Stimulated activated CD8-positive, alpha-beta memory T cell treated with anti-CD3 and anti-CD28 coated beads, Interleukin-7, amount 100 ng/mL, for 1 hour (primary cell): ENCODE measurements at places on chromosomes 4 and X.

DNA sequence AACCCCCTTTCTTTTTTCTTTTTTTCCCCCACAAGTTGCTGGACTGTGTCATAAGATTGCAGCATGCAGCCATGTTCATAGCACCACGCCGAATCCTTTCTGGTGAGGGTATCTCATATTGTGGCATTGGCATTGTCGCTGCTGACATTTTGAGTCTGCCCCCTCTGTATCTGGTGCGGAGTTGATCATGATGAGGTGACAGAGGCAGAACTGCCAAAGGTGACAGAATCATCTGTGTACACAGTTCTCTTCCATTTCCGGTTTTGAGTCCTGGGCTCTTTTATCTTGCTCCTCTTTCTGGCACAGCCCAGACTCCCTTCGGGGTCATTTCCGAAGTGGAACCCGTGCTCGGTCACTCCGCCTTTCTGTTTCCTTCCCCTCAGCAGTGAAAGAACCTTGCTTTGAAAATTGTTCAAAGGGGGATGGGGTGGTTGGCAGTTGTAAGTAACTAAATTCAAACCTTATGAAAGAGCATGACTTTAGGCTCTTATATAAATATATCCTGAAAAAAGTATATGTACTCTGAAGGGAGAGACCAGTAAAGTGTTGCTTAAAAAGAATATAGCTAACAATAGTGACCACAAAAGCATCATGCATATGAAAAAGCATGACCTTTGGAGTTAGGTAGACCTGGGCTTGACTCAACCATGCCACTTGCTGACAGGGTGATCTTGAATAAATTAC, 55.0 kb upstream of the BMP2K start:
- no peak for DNase-seq

GRCh38 chrX:11886745-11887144, 128.7 kb downstream of the MSL3 start:
- DNase-seq: no peak

DNA sequence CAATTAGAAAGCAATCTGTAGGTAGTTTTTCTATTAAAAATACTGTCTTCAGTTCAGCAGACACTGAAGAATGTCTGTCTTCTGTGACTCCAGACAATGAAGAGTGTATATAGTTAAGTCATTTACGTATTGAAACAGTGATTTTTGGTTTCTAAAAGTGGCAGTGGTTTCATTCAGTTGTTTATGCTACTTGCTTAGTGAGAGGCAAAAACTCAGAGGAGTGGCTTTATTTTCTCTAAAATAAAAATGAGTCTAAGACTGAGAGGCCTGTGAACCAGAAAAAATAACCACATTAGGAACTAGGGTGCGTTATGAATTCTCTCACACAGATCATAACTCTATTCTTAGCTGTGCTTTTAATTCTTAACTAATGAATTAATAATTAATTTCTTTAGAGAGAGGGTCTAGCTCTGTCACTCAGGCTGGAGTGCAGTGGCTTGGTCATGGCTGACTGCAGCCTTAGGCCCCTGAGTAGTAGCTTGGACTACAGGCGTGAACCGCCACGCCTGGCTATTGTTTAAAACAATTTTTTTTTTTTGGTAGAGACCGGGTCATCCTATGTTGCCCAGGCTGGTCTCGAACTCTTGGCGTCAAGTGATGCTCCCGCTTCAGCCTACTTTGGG, 31.4 kb downstream of the FREM3 start:
- no peak for DNase-seq

DNA sequence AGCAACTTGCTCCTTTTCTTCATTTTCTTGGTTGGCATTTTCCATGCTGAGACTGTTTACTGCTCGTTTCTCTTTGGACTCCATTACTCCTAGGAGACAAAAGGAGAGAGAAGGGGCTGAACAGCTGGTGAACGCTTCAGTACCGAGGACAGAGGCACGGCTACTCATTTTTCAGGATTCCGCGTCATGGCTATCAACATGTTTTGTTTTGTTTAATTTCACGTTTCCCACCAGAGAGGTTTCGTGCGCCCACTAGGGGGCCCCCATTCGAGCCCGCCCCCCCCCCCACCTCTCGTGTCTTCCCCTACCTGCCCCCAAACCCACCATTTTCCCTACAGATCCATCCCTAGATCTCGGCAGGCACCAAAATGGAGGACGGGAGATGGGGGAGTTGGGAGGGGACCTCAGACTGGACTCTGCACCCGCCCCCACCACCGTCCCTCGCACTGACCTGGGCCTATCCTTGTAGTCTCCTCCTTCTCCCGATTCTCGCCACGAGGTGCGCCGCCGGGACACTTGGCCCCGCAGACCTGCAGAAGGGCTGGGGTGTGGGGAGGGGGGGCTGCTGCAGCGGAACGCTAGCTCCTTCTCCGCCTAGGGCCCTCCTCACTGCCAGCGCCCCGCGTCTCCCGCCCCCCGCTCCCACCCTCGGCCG, 653 bp downstream of the BEX1 start:
- no peak for DNase-seq

DNA sequence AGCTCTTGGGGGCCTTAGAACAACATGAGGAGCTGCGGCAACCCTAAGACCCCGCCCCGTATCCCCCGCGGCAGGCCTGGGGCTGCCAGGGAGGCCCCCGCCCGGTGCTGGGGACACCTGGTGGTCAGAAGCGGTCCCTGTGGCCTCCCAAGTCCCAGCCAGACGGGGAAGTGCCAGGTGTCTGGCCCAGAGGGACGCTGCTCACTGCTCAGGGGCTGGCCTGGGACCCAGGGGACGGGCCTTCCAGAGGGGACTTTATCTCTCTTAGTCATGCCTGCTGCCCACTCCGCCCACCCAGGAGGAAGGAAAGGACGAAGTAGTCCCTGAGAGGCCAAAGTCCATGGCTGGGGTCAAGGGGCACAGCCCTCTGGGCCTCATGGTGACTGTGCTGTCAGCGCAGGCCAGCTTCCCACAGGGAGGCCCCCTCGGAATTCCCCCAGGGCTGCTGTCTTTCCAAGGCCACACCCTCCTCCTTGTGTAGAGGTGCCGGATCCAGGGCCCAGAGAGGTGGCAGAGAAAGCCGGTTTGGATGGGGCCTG, 31.0 kb upstream of the HTRA3 start:
- DNase-seq: no peak

DNA sequence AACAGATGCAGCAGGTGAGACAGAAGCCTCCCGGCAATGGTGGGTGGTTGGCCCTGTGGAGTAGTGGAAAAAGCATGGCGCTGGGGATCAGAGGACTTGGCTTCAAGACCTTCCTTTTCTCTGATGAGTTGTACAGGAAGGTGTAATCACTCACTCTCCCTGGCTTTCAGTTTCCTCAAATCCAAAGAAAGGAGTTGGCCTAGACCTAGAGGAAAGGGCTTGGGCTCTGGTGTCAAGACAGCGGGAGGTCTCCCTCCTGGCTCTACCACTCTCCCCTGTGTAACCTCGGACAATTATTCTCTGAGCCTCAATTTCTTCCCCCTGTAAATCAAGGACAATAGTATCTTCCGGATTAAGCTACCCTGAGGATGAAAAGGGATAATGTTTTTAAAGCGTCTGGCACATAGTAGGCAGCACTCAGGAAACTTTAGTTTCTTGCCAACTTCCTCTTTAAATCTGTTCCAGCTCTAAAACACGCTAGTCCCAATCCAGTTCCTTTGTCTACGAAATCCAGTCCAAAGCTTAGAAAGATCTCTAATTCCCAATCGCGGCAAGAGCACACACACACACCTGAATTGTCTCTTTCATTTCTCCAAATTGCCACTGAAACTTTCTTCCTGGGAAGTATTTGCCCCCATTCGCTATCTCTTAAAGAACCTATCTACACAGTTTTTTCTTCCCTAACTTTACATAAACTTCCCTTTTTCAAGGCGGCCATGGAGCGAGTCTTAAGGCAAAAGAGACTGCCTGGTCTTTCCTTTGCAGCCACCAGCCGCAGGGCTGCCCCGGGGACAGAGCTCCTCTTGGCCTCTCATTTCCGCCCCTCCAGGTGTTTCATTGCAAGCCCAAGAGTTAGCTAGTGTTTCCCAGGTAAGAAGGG, 29.9 kb upstream of the GPC4 start:
- no peak for DNase-seq
